Activated CD8-positive, alpha-beta T cell treated with anti-CD3 and anti-CD28 coated beads for 36 hours (primary cell): ENCODE measurements at places on chromosomes 2 and 18. TPM values are rescaled to one million over a fixed set of nuclear protein-coding genes. Genes with fewer than 3 reads are reported as not detected.

The TMEM182 gene
- total RNA-seq, result 4.4 TPM

The G6PC2 gene
- total RNA-seq, result not detected

The LBX2 gene
- 0.43 TPM for total RNA-seq

- DNase-seq, result no peak
Observed at GRCh38 chr2:219887870-219888269, 260.4 kb downstream of the SLC4A3 start.

DNA sequence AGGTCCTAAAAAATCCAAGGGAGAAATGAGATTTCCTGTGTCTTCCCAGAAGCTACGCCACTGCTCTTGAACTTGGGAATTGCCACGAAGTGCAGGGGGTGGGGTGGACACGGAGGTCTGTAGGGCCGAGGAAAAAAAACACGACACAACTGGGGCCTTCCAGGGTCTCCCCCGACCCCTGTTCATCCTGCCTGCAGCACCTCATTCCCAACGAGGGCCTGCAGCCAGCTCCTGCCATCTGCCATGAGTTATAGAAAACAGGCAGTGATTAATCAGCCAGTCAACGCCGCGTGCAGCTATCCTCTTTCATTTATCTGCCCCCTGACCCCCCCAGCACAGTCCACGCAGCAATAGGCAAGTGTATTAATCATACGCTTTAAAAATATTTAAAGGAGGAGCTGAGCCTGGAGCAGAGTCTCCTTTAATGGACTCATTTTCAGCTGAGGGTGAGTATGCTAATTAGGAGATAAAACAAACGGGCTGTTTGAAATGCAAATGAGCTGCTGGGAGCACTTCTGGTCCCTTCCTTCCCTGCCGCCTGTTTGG lies 209.9 kb downstream of the TFCP2L1 start:
- DNase-seq, result peak; percentile 79

DNA sequence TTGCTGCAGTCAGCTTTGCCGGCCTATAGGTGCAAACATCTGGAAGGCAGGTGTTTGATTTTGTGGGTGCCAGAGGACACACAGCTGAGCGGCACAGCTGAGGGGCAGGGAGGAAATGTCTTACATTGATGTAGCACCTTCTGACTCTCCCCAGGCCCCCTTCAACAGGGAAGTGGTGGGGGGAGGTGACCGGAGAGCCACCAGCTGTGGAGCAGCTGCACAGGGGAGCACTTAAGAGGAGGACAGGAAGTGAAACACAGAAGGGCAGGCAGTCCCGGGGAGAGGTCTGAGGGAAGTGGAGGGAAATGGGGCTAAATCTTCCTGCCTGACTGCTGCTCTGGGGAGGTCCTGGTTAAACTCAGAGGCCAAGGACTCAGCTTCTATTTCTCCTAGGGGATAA lies 409.1 kb downstream of the TNS1 start:
- DNase-seq, result peak; percentile 12

DNA sequence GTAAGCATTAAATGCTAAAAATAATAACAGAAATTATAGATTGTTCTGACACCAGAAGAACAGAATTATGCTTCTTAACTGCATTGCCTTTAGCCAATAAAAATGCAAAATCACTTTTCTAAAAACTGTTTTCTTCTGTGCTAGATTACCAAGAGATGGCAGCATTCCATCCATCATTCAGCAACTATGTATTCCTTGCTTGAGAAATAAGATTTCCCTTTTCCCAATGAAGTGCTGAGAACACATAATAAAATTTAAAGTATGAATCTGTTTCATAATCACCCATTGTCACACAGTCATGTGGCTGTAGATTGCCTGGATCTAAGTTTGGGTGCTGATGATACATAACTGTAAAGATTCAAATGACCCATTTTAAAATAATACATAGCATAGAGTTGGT lies 504.2 kb downstream of the TDRD15 start:
- no peak for DNase-seq

DNA sequence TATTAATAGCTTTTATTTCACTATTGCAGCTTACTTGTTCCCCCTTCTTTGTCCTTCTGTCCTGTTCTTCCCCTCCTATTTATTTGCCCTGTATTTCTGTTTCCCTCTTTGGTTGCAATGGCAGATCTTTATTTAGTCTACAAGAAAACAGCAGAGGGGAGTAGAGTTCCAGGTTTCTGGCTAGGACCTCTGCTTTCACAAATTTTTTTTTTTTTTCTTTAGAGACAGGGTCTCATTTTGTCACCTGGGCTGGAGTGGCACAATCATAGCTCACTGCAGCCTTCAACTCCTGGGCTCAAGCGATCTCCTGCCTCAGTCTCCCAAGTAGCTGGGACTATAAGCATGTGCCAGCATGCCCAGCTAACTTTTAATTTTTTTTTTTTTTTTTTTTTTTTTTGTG lies 188.1 kb upstream of the SPRED2 start:
- no peak for DNase-seq

- no peak for DNase-seq
Observed at GRCh38 chr2:212156088-212156487, 382.5 kb downstream of the ERBB4 start.

- DNase-seq, result no peak
Observed at GRCh38 chr18:45660746-45661145, 45.5 kb downstream of the SLC14A2 start.
